IPS DF 19.7 (cell line): ENCODE measurements at places on chromosomes 7 and 10.

GRCh38 chr10:14911801-14912200, 33.1 kb downstream of the SUV39H2 start:
- DNase-seq, result no peak

DNA sequence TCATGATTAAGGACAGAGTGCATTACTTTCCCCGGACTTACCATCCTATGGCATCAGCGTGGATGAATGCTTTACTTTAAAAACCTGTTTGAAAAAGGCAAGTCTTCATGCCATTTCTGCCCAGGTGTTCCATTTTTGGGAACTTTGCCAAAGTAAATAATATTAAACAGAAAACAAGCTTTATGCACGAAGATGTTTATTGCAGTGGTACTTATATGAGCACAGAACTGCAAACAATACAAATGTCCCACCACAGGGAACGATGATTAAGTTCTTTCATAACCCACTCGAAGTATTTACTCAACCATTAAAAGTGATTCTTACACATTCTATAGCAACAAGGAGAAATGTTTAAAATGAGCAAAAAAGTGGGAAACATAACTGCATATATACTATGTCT, 109.7 kb upstream of the GDF10 start:
- no peak for DNase-seq

GRCh38 chr7:105277341-105277740, 111.4 kb downstream of the SRPK2 start:
- DNase-seq, result no peak

GRCh38 chr7:140604760-140605159, 35.9 kb downstream of the DENND2A start:
- DNase-seq, result no peak

DNA sequence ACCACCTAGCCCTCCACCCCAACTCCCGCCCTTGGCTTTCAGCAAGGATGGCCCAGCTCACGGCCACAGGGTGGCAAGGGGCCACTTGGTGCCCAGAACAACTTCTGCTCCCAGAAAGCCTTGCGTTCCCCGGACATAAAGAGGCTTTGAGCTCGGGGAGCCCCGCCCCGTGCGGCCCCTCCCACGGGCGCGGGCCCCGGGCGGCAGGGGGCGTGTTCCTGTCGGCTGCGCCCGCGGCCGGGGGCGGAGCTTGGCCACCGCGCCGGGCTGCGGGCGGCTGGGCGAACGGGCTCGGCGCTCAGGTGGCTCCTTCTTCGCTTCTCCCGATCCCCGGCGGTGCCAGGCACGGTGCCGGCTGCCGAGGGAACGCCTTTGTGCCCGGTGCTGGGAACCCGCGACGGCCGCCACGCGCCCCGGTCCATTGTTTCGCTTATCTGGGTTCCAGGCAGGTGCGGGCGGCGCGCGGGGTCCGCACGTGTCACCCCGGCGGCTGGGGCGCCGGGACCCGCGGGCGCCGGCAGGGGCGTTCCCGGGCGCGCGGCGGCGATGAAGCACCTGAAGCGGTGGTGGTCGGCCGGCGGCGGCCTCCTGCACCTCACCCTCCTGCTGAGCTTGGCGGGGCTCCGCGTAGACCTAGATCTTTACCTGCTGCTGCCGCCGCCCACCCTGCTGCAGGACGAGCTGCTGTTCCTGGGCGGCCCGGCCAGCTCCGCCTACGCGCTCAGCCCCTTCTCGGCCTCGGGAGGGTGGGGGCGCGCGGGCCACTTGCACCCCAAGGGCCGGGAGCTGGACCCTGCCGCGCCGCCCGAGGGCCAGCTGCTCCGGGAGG, at the start of gene NFE2L3:
Gene NFE2L3, plus strand, starts transcription at position 246 of the 829 bp plus-strand sequence. Its CDS starts 301 bp downstream, at position 547.
- no peak for DNase-seq

DNA sequence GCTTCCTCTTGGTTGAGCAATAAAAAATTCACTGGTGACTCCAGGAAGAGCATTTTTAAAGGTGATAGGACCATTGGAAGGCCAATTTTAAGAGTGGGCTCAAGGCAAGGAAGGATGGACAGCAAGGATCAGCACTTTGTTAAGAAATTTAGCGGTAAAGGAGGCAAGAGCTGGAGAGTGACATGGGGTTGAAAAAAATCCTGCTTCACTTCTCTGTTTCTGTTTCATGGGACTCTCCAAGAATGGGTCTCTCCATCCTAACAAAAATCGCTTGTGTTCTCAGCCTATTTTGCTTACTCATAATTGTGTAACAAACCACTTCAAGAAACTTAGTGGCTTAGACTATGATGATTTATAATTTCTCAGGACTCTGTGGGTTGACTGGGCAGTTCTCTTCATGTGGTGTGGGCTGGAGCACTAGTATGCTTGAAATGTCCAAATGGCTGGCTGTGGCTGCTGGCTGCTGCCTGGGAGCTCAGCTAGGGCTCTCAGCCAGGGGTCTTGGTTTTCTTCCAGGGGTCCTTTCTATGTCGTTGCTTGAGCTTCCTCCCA, 59.8 kb upstream of the ZNRF2 start:
- no peak for DNase-seq

GRCh38 chr7:75599244-75599781, 107.2 kb downstream of the SPDYE5 start:
- no peak for DNase-seq

- no peak for DNase-seq
These were observed 27.0 kb downstream of the LMOD2 start for GRCh38 chr7:123682690-123683089.

DNA sequence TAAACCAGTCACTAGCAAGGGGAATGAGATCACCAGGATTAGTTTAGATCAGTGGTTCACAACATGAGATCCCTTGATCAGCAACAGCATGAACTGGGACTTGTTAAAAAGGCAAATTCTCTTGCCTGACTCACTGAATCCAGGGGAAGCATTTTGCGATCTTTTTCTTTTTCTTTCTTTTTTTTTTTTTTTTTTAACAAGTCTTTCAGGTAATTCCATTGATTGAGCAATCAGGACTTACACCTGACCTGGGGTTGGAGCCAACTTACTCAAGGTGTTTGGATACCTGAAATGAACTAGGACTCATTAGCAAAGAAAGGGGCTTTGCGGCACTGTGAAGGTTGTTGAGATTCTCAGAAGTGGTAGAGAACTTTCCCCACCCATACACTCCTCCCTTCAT, 47.1 kb upstream of the PRR15 start:
- DNase-seq, result no peak

- no peak for DNase-seq
These were observed 50.1 kb downstream of the IPMK start for GRCh38 chr10:58217612-58218011.

- DNase-seq, result no peak
These were observed 755.4 kb downstream of the KCNMA1 start for GRCh38 chr10:76882245-76882644.

GRCh38 chr7:158008267-158008666, 579.4 kb downstream of the PTPRN2 start:
- no peak for DNase-seq

GRCh38 chr7:118753479-118753878, 529.0 kb downstream of the ANKRD7 start:
- no peak for DNase-seq

DNA sequence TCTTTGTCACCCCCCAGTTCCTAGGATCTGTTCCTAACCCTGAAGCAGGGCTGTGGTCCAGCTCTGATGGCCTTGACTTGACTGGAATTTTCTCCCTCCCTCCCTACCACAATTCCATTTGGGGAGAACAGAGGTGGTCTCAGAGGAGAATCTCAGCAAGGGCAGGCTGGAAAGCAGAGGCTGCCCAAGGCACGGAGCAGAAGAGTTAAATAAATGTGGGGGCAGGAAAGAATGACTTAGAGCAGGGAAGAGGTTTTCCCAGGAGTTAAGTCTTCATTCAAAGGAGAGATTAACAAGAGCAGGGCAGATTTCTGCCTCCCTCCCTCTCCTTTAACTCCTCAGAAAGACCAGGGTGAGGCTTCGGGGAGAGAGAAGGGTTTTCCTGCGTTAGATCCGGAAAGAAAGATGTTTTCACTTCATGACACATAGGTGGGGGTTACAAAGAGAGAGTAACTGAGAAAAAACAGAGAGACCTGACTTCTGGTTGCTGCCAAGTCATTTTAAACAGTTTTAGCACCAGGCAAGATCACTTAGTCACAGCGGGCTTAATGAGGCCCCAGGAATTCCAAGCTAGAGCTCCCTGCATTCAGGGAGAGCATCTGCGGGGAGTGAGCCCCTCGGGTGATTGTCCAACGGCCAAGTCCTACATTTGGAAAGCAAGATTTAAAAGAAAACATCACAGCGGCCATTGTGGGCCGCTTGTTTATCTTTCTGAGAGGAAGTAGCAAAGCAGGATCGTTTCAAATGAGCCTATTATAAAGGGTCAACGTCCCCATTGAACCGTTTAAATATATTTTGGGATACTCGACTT, 78.7 kb downstream of the ARHGAP22 start:
- DNase-seq, result no peak

DNA sequence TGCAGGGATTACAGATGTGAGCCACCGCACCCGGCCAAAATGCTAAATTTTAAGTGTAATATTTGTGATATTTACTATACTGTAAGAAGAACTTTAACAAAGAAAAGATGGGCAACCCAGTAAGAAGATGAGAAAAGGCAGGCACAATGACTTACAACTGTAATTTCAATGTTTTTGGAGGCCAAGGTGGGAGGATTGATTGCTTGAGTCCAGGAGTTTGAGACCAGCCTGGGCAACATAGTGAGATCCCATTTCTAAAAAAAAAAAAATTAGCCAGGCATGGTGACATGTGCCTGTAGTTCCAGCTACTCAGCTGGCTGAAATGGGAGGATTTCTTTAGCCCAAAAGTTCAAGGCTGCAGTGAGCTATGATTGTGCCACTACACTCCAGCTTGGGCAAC, 11.7 kb upstream of the GATAD1 start:
- DNase-seq, result no peak

DNA sequence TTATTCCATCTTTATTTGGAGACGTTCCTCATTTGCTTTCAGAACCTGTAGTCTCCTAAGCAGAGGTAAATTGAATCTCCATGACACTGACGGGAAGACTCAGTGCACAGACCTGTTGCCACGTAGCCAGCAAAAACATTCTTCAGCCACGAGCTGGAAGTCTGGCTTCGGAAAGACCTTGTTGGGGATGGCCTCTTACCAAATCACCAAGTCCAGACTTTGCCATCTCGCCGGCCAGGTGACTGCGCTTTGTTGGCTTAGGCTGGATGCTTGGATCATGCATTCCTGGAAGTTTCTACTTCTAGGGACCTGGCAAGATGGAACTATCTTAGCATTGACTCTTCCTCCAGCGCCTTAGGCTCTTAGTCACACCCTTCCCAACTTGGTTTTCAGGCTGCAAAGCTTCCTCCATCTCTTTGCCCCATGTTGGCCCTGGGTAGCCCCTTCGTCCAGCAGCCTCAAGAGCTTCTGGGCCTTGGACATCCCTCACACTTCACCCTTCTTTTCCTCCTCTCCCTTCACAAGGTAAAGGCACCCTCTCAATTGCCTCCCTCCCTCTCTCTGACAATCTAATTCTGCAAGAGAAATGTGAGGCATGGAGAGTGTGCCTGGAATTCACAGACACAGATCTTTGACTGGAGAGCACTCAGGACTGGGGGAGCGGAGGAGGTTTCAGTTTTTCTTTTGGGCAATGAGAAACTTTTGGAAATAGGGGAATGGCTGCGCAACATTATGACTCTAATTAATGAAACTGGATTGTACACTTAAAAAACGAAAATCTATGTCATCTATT, 451.9 kb upstream of the MKI67 start:
- no peak for DNase-seq

- DNase-seq, result no peak
These were observed 277.6 kb downstream of the ELFN1 start for GRCh38 chr7:1947586-1948217.

- DNase-seq, result peak; percentile 75
These were observed 57.1 kb upstream of the GRID1 start for GRCh38 chr10:86423739-86424138.

DNA sequence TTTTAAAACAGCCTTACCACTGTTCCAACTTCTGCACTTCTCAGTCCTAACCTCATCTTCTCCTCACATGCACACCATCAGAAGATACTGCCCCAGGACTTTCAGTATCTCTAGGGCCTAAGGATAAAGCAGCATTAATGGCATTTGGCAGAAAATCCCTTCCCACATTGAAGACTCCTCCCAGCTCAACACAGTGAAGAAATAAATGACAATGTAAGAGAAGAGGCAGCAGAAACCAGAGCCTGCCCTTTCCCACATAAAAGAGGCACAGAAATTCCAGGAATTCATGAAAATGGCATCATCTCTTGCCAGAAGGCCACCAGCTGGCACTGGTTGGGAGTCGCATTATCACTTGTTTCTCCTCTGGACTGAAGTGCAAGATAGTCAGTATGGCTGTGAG, 3.7 kb downstream of the GCC1 start:
- DNase-seq, result no peak

GRCh38 chr10:73159038-73159648, 8.7 kb downstream of the ECD start:
- DNase-seq, result no peak

DNA sequence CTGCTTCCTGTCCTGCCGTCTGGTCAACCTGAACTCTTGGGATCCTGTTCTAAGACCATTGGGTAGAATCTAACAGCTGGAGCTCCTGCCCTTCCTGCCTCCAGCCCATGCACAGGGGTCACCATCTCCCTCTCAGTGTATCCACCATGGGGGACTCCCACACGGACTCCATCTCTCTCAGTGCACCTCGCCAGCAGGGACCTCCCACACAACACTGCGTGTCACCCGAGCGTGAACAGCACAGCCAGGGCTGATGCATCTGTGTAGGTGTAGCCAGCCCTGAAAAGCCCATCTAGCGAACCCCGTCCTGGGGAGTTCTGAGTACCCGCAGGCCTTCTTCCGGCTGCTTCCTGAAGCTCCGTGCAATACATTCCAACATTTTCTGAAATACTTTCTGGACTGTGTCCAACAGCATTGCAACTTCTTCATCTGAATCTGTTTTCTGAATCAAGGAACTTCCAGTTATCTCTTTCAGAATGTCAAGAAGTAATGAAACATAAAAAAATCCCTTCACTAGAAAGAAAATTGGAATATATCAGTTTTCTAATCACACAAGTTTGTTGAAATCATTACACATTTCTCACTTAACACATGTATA, 52.5 kb downstream of the NCAPG2 start:
- DNase-seq, result no peak

GRCh38 chr7:118755067-118755625, 530.6 kb downstream of the ANKRD7 start:
- DNase-seq, result no peak

- no peak for DNase-seq
These were observed 80.8 kb upstream of the SMIM30 start for GRCh38 chr7:113199136-113199535.

- DNase-seq, result no peak
These were observed 54.4 kb downstream of the COBL start for GRCh38 chr7:51261950-51262795.

DNA sequence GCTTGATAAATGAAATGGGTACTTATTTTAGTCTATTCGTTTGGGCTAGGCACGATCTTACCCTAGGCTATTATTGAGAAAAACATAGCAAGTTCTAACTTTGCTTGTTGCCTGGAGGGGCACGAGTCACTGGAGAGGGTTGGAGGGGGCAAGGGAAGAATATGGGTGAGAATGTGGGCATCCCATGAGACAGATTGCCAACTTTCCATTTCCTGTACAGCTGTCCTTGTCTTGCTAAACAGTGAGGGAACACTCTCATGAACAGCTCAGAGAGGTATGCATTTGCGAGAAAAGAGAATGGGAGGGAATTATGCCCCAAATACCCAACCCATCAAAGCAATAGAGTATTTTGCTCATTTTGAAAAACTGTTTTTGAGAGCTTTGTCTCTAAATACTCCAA, 9.2 kb downstream of the CDHR3 start:
- no peak for DNase-seq
